ENCODE measurements at places on chromosomes 13 and 19.

- no peak for DNase-seq
These were observed 181.5 kb upstream of the TSC22D1 start for GRCh38 chr13:44757671-44758070.

DNA sequence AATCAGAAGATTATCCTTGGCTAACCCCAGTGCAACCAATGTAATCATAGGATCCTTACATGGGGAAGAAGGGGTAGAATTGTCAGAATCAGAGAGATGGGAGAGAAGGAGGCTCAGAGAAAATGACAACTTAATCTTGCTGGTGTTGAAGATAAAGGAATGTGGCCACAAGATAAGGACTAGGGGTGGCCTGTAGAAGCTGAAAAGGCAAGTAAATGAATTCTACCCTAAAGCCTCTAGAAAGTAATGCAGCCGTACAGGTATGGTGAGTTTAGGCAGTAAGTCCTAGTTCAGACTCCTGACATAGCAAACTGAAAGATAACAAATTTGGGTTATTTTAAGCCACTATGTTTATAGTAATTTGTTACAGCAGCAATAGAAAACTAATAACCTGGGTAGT is 718.5 kb downstream of the SLITRK6 start:
- DNase-seq = no peak

- DNase-seq = no peak
These were observed 53.9 kb downstream of the MCF2L start for GRCh38 chr13:113022745-113023574.

DNA sequence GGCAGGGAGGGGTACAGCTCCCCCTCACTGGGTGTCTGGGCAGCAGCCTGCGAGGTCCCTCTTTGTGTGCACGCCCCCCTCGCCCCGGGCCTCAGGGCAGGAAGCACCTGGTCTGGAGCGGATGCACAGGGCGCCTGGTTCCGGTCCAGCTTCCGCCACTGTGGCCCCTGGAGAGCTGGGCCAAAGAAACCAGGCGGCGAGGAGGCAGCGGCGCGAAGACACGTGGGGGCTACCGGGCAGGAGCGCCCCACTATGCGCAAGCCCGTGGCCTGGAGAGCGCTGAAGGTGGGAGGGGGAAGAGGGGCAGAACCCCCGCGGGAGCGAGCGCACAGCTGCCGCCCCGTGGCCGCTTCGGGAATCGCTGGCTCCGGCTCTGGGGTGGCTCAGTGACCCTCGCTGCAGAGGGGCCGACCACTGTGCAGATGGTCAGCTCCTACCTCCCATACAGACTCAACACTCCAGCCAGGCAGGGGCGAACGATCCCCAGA is 1.7 kb upstream of the LYL1 start:
- no peak for DNase-seq

DNA sequence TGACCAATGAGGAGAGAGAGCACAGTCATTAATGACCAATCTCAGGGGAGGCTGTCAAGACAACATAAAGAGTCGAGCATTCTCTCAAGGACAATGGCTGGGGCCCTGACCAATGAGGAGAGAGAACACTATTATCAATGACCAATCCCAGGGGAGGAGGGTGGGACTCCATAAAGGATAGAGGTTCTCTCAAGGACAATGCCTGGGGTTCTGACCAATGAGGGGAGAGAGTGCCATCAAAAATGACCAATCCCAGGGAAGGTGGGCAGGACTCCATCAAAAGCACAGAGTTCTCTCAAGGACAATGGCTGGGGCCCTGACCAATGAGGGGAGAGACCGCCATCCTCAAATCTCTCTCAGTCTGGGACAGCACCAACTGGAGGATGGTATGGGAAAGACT is 3.3 kb upstream of the KLK11 start:
- DNase-seq = no peak

GRCh38 chr13:107641574-107641973 is 573.8 kb downstream of the LIG4 start:
- DNase-seq = no peak

DNA sequence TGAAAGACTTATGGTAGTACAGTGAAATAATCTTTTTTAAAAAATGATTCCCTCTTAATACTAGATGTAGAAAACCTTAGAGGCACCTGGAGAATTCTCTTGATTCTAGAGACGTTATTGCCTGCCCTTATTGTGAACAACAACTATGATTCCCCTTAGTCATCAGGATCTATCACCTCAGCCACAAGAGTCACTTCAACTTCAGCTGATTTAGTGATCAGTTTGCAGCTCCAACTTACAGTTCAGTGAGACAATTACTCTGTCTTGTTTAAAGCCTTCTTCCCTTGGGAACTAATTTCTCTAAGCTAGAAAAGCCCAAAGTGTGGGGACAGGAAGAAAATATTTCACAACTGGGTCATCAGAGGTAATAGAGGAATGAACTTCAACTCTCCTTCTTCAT is 254.3 kb upstream of the SLITRK1 start:
- no peak for DNase-seq

- DNase-seq = no peak
These were observed 9.6 kb downstream of the KHSRP start for GRCh38 chr19:6414793-6415590.

GRCh38 chr13:36919171-36919832 is 736 bp downstream of the SMAD9 start:
- DNase-seq = no peak

DNA sequence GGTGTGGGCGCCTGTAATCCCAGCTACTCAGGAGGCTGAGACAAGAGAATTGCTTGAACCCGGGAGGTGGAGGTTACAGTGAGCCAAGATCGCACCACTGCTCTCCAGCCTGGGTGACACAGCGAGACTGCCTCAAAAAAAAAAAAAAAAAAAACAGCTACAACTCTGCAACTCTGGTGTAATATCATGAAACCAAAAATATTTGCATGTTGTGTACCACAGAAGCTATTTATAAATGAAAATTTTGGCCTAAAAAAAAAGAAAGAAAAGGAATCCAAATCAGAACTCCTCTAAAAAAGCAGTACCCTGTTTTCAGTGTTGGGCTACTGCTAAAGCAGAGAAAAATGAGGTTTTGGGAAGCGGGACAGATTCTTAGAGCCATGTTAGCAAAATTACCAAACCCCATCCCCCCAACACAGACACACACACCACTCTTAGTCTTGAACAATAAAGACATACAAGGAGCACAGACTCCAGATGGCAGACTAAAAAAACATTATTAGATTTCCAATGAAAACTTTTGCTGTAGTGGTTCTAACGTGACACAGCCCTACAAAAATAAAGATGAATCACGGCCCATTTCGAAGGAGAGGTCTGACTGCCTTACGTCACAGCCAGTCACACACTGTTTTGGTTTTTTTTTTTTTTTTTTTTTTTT is 51.5 kb downstream of the INSR start:
- DNase-seq = no peak

DNA sequence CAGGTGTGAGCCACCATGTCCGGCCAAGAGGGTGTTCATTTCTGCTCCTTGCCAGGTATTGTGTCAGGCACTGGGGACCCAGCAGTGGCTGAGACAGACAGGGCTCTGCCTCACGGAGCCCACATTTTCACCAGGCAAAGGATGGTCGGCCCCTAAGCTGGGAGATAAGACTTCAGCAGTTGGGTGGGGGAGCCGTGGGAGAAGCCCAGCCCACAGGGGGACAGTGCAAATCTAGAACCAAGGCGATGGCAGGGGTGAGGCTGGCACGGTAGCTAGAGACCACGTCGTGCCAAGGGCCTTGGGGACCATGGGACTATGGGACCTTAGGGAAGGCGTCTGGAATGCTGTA is 8.3 kb downstream of the LSR start:
- no peak for DNase-seq

- DNase-seq = no peak
These were observed 244.5 kb downstream of the EFNB2 start for GRCh38 chr13:106291006-106291405.

- DNase-seq = no peak
These were observed 577.2 kb downstream of the SLITRK5 start for GRCh38 chr13:88248393-88248792.

DNA sequence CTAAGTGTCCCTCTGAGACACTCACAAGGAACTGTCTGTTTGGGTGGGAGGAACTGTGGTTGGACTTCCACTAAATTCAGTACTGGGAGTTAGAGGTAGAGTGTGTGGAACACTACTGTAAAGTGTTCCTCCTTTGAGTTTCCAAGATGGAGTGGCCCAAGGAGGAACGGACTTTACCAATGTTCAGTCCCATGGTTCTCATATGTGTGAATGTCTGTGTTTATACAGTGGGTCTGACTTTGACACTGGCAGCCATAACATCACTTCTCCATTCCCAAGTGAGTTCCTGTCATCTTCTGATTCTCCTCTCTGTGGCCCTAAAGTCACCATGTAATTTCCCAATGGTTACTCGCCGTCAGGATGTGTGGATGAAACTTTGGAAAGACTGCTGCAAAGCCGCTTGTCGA is 136.8 kb upstream of the SERP2 start:
- DNase-seq = no peak

- no peak for DNase-seq
These were observed 32.5 kb downstream of the MARK4 start for GRCh38 chr19:45283443-45284033.

DNA sequence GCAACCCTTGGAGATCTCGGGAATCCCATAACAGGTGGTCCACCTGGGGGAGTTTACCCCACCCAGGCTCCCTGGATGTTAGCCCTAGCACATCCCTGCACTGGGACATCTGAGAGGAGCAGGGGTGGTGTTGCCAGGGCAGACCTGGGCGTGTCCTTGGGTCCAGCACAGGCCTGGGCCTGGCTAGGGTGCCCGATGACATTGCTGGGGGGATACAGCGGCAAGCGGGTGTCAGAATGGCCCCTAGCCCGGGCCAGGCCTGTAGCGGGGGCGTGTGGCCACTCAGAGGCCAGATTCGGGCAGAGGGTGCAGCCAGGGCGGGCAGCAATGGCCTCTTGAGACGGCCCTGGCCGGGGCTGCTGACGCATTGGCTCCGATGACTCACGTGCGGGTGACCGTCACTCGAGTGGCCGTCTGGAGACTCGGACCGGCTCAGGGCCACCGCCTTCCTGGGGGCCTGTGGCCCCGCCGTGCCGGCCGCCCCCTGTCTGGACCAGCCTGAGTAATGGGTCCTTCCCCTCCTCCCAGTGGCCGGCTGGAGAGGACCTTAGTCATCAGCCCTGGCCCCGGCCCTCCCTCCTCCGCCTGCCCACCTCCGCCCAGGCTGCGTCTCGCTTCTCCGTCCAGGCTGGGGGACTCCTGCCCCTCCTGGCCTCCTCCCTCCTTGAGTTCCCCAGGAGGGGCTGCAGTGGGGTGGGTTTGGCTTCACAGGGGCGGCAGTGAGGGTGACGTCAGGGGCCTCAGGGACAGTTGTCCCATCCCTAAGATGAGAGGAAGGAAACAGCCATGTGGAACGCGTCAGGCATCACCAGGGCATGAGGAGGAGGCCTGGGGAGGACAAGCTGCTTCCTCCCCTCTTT is 23.2 kb upstream of the CRTC1 start:
- no peak for DNase-seq

DNA sequence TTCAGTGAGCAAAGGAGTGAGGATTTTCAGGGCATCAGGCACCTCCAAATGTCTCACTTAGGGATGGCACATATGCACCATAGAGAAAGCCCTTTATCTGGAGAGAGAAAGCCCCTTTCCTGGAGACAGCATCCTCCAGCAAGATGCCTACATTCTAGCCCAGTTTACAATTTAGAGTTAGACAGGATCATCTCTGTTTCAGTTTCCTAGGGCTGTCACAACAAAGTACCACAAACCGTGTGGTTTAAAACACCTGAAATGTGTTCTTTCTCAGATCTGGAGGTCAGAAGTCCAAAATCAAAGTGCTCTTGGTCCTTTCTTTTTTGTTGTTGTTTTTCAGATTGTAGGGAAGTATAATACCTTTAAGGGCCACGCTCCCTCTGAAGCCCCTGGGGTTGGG is 61.8 kb downstream of the MBNL2 start:
- no peak for DNase-seq

DNA sequence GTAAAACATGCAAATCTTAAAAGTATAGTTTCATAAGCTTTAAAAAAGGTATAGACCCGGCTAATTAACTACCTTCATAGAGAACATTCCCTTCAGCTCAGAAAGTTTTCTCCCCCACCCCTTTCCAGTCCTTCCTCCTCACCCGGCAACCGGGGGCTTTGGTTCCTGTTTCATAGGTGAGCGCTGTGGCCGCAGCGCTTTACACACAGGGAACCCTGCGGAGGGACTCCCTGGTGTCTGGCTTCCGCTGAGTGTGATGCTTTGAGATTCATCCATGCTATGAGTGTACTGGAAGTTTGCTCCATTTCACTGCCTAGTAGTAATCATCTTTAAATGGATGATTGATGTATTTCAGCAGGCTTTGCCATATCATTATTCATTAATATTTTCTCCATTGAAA is 26.0 kb upstream of the PABPC3 start:
- no peak for DNase-seq

DNA sequence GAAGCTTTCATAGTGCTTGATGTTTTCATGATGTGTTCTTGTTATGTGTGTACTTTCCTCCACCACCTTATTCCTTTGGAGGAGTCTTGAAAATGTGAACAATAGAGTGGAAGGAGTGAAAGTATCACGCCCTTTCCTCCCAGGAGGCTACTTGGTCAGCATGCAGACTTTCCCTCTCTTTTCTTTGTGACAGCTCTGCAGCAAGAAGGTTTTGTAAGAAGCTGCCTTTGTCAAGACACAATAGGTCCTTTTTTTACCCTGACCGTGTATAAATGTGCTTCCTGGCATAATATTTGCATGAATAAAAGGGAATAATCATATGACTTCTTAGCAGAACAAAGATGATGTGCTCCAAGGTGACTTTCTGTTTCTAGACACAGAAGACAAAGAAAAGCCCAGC is 882.6 kb upstream of the SLITRK5 start:
- no peak for DNase-seq

DNA sequence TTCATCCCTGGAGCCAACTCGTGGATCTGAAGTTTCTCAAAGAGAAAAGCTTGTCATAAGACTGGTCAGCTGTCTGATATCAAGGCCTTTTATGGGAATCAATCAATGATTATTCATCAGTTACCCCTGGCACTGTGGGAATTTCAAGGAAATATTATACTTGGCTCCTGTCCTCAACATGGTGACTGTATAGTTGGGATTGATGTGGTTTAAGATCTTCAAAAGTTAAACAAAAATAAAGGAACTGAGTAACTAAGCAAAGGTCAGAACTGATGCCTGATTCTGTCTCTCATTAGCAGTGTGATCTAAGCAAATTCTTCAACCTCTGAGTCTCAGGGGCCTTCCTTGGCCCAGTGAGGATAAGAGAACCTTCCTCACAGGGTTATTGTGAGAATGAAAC is 22.2 kb upstream of the SERPINE3 start:
- no peak for DNase-seq

GRCh38 chr13:47306991-47307390 is 410.1 kb upstream of the HTR2A start:
- no peak for DNase-seq

GRCh38 chr13:32033744-32034143 is 2.2 kb downstream of the FRY start:
- no peak for DNase-seq

- DNase-seq = no peak
These were observed 2.1 kb downstream of the RPL18A start for GRCh38 chr19:17861542-17862402.
